ENCODE measurements at places on chromosomes 16 and 17.
A peak's percentile ranks its signal among the peaks of the same experiment; 100 is the strongest.

GRCh38 chr16:49610983-49611382 lies 237.4 kb downstream of the C16orf78 start:
- no peak for DNase-seq

DNA sequence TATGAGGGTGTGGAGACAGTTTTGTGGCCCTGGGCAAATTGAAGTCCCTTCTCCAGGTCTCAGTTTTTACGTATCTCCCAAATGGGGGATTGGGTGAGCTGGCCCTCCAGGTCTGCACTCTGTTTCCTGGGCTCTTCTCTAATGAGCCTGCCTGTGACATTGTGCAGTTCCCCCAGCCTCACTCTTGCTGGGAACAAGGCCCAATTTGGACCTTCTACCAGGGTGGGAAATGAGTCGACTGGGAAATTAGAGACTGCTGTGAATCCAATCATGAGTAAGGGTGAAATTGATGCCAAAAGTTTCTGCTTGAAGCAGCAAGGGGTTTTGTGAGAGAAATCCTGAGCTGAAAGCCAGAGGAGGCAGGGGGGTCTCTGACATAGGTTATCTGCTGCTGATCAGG lies 71.5 kb upstream of the KSR1 start:
- no peak for DNase-seq

DNA sequence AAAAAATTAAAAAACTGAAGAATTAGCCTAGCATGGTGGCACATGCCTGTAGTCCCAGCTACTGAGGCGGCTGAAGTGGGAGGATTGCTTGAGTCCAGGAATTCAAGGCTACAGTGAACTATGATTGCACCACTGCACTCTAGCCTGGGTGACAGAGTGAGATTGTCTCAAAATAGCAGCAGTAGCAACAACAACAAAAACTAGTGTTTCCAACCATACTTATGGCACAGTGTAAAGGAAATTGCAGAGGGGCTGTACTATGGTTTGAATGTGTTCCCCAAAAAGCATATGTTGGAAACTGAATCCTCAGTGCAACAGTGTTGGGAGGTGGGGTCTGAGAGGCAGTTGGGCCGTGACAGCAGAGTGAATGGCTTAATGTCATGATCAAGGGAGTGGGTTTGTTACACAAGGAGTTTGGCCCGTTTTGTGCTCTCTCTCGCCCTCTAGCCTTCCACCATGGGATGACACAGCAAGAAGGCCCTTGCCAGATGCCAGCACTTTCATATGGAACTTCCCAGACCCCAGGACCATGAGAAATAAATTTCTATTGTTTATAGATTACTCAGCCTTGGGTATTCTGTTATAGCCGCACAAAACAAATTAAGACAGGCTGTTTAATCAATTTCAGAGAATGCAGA lies 70.0 kb downstream of the PGS1 start:
- no peak for DNase-seq

DNA sequence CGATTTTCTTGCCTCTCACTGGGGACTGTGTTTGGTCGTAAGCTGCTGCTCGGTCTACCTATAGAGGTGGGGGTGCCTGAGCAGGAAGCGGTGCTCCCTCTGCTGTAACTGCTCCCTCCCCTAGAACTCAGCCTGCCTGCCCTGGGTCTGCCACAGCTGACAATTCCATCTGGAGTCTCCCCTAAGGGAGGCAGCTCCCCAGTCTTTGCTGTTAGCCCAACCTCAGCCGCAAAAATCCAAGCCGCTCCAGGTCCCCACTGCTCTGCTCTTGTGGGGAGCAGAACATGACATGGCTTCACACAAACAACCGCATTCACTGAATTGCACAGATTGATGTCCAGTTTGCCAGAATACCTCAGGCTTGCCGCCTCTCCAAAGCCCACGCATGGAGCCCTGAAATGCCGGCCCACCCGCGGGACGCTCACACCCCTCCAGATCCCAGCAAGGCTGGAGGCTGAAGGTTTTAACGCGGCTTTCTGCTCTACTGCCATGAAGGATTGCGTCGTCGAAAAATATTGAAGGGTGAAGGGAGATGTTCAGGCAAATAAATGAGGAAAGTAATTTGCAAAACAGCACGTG lies 221.5 kb upstream of the FOXF1 start:
- no peak for DNase-seq

DNA sequence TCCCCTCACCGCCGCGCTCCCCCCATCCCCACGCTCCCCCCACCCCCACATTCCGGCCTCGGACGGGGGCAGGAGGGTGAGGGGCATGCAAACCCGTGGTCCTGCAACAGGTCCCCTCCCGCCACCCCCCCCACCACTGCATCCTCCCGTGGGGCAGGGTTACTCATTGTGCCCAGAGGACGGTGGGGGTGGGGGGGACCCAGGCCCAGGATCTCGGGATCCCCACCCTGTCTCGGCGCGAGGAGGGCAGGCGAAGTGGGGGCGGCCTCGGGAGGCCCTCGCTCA lies 8.5 kb downstream of the SLC22A31 start:
- no peak for DNase-seq

- no peak for DNase-seq
These were observed 51.7 kb downstream of the NLK start for GRCh38 chr17:28093999-28094716.

- no peak for DNase-seq
These were observed 31.5 kb downstream of the ZFHX3 start for GRCh38 chr16:73016488-73016830.

GRCh38 chr16:84434800-84435199 lies 66.5 kb downstream of the ATP2C2 start:
- no peak for DNase-seq

- peak; percentile 90 for DNase-seq
These were observed 24.9 kb upstream of the RHBDL3 start for GRCh38 chr17:32240750-32241149.

DNA sequence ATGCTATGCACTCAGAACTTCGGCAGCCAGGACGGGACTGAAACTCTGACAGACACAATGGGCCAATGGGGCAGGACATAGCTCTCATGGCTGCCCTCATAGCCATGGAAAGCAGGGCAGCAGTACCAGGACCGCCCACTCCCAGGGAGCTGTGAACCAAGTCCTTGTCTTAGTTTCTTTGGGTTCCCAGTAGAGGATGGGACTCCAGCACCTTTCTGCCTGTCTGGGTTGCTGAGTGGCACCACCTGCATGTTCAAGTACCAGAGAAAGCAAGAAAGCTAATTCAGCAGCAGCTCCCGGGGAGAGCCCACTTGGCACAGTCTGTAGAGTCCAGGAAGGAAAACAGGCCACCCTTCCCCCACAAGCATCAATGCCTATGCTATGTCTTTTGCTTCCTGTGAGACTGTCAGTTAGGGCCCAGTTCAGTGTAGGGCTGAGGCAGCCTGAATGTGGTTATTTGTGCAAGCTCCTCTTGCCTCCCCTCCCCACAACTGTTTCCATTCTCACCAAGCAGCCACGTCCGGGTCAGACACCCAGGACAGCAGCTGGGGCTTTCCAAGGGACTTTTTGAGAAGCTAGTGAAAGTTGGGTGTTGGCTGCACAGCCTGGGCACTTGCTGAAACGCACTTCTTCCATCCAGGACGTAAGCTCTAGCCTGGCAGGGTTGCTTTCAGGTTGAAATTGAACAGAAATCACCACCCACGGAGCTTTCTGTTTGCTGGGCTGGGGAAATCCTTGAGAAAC lies 7.8 kb downstream of the SUPT4H1 start:
- DNase-seq: no peak

- DNase-seq: no peak
These were observed 55.2 kb upstream of the FOXF1 start for GRCh38 chr16:86455116-86455515.

DNA sequence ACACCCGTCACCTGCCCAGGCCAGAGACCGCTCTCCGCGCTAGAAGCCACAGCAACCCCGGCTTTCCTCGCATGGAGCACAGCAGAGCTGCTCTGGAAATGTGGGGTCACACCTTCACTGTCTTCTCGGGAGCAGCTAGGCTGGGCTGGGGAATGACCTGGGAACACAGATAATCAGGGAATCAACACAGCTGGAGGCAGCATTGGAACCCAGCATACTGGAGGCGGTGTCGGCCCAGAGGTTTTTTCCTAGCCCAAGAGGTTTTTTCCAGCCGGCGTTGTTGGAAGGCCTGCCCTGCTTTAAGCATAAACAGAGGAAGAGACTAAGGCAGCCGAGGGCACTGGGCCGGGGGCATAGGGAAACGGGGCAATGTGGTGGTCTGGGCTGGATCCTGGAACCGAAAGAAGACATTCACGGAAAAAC lies 791 bp upstream of the PLD6 start:
- DNase-seq: peak; percentile 60

GRCh38 chr17:34755981-34756636 lies 176.7 kb downstream of the TMEM132E start:
- no peak for DNase-seq

GRCh38 chr16:65895906-65896305 lies 470.6 kb upstream of the CDH5 start:
- DNase-seq: no peak

- DNase-seq: no peak
These were observed 42.0 kb downstream of the FOXK2 start for GRCh38 chr17:82561429-82562035.

DNA sequence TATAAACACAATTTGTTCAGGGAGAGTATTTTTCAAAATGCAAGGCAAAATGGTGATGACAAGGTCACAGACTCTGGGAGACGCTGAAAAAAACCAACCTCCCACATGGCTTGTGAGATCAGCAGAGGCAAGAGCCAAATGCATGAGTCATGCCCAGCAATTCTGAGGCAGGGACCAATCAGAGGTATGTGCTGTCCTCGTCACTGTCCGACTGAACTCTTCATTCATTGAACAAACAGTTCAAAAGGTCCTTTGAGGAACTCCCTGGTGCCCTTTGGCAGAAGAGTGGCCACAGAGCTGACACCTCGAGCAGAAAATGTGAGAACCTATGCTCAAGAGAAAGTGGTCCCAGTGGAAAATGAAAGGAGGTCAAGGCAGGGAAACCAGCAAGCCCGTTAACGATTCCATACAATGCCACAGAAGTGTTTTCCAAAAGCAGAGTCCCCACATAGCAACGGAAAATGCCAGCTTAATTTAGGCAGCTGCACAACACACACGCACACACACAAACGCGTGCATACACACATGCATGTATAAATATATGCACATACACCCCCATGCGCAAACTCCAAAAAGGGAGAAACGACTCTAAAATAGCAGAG lies 50.9 kb downstream of the CDH11 start:
- DNase-seq: peak; percentile 63

DNA sequence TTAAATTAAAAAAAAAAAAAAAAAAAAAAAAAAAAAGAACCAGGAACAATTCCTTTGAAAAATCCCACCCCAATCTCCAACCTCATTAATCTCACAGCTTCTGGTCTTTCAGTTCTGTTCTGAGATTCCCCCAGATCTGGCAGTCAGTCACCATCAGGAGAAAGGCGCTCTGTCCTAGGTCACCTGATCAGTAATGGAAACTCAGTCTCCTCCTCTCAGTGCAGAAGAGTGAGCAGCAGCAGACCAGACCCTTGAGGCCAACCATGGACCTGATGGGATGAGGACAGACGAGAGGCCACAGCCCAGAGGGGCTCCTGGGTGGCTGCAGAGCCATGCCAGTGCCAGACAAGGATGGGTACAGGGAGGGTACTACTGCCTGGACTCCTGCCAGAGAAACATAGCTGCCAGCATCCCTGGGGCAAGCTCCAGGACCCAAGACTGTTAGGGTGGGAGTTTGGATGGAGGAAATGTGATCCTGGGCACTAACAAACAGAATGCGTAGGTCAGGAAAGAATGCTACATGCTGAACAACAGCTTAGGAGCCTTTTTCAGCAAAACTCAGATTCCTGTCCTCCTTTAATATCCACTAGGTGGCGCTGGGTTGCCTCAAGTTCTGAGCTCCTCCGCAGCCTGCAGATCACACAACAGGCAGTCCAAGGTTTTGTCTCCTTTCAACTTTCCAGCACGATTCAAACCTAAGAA lies 28.7 kb downstream of the MPG start:
- peak; percentile 91 for DNase-seq

- no peak for DNase-seq
These were observed 17.8 kb downstream of the PLLP start for GRCh38 chr16:57266531-57267260.

DNA sequence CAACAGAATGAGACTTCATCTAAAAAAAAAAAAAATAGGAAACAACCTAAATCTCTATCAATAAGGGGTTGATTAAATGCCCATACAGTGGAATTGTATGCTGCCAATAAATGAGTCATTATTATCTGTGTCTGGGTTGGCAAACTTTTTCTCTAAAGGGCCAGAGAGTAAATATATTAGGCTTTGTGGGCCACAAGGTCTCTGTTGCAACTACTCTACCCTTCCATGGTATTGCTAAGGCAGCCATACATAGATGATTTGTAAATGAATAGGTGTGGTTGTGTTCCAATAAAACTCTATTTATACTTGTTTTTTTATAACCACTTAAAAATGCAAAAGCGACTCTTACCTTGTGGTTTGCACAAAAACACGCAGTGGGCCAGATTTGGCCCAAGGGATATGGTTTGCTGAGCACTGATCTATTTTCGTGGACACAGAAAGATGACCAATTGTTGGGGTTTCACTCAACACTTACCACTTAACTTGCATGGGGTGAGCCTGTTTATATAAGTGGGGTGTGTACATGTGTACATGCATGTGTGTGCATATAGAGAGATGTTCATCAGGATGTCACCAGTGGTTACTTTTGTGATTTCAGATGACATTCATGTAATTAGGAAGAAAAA lies 12.4 kb upstream of the IL4R start:
- DNase-seq: no peak

GRCh38 chr17:64186171-64187092 lies 56.5 kb upstream of the ERN1 start:
- no peak for DNase-seq

- DNase-seq: no peak
These were observed 41.5 kb upstream of the CDH5 start for GRCh38 chr16:66324815-66325515.

GRCh38 chr16:65574326-65574966 lies 452.6 kb upstream of the CDH11 start:
- no peak for DNase-seq

GRCh38 chr17:59845595-59846393 lies 46.9 kb downstream of the TUBD1 start:
- peak; percentile 65 for DNase-seq

DNA sequence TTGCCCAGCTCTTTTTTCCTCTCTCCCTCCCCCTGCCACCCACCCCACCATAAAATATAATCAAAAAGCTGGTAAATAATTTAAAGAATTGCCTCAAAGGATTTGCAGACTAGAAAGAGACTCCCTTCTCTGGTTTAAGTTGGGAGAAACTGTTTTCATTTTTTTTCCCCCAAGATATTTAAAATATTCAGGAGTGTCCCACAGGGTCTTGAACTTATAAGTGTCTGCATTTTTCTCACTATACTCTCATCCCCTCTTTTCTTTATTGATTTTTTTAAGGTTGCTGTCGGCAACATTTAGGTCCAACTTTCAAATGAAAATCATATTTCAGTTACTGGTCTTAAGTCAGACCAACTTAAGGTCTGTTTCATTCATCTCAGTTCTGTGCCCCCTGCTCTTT lies 210.2 kb downstream of the MSI2 start:
- DNase-seq: no peak

Data from cerebellar cortex (tissue), 1 donor.